ENCODE measurements at places on chromosomes 6 and 20.

DNA sequence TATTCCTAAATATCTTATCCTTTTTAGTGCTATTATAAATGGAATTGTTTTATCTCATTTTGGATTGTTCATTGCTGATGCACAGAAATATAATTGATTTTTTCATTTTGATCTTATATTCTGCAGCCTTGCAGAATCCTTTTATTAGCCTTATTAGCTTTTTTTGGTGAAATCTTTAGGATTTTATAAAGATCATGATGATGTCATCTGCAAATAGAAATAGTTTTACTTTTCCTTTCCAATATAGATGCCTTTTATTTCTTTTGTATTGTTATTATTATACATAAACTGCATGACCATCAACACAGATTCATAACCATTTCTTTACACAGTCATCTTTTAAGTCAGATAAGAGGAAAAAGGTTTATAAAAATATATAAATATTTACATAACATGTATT, 16.9 kb upstream of the PSMF1 start:
- DNase-seq, result no peak

- no peak for DNase-seq
Measured at GRCh38 chr6:155024391-155025027, 29.4 kb downstream of the TIAM2 start.

DNA sequence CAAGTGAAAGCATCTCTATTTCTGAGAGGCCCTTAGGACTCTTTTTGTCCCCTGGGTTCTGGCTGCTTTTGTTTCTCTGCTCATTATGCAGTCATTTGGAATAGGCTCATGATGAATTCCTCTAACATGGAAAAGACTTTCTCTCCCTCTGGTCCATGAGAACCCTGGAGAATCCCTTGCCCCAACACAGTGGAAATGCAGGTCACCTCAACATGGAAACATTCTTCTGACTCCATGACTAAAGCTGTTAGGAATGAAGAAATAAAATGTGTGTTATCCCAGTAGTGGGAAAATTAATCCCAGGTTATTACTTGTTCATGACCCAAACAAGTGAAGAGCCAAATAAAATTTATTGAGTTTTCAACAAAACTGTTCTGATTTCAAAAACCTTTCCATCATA, 458.6 kb downstream of the EPM2A start:
- no peak for DNase-seq

DNA sequence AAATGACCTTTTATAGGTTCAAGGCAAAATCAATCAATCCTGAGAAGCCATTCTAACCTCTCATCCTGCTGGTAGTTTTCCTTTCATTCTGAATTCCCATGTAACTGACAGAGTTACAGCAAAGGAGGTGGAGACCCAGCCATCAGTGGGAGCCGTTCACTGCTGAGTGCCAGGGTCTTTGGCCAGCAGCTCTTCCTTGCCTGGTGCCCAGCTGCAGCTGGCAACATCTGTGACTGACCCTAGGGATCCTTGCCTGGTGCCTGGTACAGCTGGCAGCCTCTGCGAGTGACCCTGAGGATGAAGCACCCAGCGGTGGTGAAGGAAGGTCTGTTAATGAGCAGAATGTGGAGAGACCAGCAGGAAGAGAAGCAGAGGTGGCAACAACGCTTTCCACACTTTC, 314.6 kb downstream of the THBS2 start:
- DNase-seq, result no peak

- no peak for DNase-seq
Measured at GRCh38 chr6:112109262-112109661, 21.9 kb downstream of the FAM229B start.

DNA sequence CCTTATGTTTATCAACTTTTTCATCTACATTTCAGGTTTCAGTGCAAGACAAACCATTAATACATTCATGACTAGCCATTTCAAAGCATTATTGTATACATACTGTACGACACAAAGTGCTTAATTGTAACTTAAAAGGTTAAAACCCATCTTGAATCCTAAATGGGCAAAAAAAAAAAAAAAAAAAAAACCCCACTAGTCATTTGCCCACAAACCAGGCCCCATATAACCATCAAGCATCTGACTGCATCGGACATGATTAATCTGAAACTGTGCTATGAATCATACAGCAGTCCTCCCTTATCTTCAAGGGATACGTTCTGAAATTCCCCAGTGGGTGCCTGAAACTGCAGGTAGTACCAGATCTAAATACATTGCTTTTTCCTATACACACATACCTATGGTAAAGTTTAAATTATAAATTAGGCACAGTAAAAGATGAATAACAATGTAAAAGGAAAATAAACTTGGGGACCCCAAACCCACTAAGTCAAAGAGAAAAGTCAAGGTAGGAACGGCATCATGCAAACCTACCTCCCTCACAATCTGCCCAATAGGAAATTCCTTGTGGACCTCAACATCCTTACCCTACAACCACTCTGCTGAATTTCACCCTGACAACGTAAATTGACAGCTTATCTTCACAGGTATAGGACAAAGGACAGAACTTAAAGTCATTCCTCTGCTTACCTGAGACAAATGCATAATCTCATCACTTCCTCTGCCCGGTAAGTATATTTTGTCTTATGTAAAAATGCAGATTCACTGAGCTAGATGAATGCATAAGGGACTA, 14.3 kb downstream of the B4GALT5 start:
- DNase-seq, result peak; percentile 44

DNA sequence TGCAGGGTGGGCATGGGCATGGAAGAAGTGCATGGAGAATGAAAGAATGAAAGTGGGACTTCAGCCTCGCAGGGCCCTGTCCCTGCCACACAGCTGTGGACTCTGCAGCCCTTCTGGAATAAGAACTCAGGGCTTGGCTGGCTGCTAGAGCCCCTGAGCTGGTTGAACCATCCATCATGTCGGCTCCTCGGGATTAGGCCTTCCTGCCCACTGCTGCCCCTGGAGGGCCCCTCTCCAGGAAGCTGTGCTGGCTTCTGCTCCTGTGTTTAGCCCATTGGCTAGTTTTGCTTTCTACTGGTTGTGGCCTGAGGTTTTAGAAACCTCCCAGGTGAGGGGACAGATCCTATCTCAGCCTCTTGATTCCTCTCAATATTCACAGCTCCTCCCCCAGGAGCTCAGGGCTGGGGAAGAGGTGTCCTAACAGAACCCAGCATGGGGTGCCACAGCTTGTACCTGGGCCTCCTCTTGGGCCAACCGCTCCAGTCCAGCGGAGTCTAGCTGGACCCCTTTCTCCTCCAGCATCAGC, 7.9 kb downstream of the AARS2 start:
- DNase-seq, result no peak

GRCh38 chr20:35404614-35405259, 7.0 kb downstream of the UQCC1 start:
- no peak for DNase-seq

GRCh38 chr20:41499961-41500725, 118.0 kb downstream of the CHD6 start:
- DNase-seq, result no peak

DNA sequence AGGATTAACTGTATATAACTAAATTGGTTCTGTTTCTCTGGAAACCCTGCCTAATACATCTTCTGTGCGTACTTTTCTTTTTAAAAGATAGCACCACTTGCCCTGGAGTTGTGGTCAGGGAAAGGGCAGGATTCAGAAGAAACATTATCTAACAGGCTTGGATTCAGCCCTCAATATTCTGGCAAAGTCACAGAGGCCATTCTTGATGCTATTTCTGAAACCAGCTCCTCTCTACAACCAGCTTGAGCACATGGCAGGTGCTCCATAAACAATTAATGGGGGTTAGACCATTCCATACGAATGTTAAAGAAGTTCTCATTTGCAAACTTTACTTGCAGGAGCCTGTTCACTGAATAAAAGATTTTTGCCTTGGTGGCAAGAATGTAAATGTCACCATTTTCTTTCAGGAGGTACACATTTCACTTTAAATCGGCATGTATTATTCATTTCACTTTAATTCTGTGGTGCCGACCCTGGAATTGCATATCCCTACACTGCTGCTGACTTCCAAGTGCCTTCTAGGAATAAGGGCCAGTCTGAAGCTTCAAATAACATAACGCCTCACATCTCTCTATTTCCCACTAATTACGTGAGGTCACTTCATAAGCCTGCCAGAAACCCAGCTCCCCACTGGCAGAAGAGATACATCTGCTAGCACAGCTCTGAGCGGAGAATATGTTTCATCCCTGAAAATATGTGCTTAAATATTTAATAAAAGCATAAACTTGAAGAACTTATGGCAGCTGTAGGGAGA, 248.7 kb downstream of the ADGRG6 start:
- DNase-seq, result no peak

Data from activated CD4-positive, alpha-beta memory T cell treated with anti-CD3 and anti-CD28 coated beads for 36 hours (primary cell).